Stimulated activated CD4-positive, alpha-beta T cell treated with anti-CD3 and anti-CD28 coated beads, Interleukin-15, amount 100 ng/mL, for 48 hours (primary cell): ENCODE measurements at places on chromosomes 5 and 9.

GRCh38 chr9:14911046-14911445 is 818 bp upstream of the FREM1 start:
- no peak for DNase-seq

- DNase-seq = no peak
These were observed 52.2 kb upstream of the EDIL3 start for GRCh38 chr5:84436866-84437265.

DNA sequence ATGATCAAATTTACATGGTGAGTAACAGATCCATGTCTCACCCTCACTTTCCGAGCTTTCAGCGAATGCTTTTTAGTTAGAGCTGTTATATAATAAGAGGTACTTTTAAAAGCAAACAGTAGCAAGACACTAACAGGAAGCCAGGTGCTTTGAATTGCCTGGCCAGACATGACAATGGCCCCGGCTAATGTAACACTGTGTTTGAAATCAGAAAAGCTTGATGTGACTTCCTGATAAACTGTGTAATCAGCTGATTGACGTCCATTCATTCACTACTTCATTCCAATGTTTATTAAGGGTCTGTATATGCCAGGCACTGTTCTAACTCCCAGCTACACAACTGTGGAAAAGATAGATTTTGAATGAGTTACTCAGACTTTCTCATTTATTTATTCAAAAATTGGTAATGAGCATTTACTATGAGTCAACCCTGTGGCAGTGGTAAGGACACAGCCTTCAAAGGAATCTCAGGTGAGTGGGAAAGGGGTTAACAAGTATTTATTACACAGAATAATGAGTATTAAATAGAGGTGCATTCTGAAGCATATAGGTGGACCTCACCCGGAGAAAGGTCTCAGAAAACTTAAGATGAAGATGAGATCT is 26.6 kb downstream of the DPYSL3 start:
- no peak for DNase-seq

DNA sequence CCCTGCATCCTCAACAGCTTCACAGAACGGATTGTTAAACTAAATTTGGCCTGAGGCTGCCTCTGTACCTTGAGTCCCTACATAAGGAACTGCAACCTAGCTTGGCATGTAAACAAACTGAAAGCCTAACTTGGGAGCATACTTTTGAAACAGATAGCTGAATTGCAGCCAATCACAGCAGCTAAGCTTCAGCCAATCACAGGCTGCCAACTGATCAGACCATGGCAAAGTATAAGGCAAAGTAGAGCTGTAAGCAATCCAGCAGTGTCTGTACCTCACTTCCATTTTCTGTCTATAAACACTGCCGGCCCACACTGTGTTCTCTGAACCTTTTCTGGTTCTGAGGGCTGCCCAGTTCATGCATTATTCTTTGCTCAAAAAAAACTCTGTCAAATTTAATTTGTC is 8.9 kb upstream of the ZNF483 start:
- DNase-seq = no peak

DNA sequence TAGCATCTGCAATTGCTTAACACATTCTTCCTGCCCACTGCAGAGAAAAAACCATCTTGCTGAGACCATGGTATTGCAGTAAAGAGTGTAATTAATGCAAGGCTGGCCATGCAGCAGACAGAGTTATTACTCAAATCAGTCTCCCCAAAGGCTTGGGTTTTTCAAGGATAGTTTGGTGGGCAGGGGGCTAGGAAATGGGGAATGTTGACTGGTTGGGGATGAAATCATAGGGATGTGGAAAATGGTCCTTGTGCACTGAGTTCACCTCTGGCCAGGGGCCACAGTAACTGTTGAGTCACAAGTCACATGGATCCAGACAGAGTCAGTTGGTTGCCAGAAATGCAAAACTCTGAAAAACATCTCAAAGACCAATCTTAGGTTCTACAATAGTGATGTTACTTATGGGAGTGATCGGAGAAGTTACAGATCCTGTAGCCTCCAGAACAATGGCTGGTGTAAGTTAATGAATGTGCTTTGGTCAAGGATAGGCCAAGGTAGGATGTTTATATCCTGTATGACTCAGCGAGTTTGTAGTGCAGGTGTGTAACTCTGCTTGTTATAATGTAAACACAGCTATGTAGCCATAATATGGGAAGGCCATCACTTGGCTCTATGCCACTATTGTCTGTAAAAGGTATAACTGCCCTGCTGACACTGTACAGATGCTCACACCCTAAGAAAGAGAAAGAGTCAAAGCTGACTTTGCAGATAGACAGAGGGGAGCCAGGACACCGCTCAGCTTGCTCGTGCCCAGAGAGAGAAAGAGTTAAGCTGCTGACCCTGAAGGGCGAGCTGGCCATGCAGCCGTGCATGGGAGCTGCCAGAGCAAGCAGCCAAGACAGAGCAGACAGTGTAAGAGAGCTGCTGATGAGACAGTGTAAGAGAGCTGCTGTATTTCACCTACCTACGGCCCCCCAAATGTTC is 27.2 kb downstream of the C9orf152 start:
- DNase-seq = no peak

GRCh38 chr9:71646131-71646530 is 122.2 kb downstream of the CEMIP2 start:
- no peak for DNase-seq

DNA sequence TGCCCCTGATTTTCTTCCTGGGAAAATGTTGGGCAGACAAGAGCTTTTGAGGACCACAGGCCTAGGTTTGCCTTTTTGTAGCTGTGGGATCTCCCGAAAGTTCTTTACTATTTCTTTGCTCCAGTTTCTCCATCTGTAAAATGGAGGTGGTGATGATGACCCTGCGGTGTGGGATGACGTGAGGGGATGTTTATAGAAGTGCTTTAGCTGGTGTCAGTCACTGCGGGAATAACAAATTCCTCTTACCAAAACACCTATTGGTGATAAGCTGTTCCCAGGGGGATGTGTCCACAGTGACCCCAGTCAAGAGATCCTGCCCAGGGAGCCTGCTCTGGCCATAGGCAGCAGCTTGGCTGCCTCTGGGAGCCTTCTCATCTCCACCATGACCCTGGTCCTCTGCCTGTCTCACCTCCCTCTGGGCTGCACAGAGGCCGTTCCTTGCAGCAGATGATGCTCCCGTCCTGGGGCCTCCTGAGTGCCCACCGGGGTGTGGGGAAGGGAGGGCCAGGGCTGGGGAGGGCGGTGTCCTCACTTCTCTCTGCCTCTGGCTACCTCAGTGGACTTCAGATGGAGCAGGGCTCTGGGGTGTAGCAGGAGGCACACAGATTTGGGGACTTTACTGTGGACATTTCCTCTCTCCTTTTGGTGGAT is 77.2 kb downstream of the COL15A1 start:
- no peak for DNase-seq

DNA sequence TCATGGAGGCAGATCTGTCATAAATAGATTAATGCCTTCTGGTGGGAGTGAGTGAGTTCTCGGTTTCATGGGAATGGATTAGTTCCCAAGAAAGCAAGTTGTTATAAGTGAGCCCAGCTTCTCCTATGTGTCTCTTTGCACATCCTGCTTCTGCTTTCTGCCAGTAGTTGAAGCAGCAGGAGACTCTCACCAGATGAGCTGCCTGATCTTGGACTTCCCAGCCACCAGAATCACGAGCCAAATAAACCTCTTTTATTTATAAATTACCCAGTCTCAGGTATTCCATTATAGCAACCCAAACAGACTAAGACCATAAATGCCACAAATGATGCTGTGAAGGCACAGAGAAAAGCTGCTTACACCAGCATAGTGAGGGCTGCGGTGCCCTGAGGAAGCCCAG is 28.9 kb downstream of the BHMT start:
- DNase-seq = no peak

- no peak for DNase-seq
These were observed 317.1 kb downstream of the MAT2B start for GRCh38 chr5:163822548-163822947.

DNA sequence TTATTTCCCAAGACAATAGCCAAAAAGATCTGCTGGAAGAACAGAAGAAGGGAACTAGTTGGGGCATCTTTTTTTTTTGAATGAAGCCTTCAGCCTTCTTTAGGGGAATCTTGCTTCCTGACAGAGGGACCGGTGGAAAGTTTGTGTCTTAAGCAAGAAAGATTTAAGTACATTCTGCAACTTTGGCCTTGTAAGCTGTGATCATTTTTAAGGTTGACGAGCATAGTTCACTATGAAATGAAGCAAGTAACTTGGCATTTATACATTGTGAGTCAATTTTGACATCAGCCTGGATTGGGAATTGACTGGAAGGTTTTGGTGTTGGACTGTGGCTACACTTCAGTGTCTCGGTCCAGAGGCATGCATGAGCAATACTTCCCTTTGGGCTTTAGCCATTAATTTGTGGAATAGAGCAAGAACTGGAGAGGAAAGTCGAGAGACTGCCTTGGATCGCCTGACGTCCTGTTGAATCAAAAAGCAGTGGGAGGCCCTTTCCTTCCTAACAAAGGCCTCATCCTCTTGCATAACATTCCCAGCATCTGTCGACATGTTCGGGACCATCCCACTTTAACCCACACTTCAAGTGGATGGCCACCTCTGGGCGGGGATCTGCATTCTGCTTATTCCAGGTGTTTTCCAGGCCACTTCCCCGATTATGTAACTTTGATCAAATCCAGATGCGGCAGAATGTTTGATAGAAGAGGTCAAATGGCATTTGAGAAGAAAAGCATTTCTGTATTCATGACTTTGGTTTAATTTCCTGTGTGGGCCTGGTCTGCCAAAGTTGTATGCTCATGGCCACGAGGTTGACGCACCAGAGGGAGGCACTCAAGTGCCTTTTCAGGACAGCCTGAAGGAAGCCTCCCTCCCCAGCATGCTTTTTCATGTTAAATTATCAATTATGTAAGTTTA is 12.5 kb downstream of the ABL1 start:
- DNase-seq = no peak

DNA sequence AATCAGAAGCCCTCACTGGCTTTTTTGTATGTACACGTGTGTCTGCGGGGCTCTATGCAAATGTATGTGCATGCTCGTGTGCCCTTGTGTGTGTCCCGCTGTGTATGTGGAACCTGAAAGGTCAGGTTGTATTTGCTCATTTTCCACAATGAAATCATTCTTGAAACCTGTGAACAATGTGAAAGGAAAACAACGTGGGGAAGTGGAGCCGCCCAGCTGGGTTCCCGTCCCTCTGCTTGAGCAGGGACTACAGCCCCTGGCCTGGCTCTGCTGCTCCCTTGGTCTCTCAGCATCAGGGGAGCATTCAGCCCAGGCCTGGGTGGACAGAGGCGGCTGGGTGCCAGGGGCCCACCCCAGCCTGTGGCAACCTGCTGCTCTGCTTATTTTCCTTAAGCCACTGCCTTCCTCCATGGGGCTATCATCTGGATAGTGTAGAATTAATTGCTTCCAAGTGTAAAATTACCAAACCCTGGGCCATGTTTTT is 3.0 kb downstream of the ECSCR start:
- no peak for DNase-seq

DNA sequence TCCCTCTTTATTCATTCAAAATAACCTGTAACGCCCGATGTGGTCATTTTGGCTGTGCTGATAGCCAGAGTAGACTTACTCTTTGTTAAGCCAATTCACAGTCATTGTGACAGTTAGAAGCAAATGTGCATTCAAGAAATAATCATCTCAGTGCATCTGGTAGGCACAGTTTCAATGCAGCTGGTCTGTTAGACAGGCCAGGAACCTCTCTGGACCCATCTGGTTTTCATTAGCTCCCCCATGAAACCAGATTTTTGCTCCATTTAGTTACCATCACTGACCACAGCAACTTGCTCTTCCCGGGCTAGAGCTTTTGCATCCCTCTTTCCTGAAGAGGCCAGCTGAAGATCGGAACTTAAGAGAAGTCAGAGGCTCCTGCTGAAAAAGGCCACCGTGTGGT is 284.2 kb downstream of the NSG2 start:
- DNase-seq = no peak

DNA sequence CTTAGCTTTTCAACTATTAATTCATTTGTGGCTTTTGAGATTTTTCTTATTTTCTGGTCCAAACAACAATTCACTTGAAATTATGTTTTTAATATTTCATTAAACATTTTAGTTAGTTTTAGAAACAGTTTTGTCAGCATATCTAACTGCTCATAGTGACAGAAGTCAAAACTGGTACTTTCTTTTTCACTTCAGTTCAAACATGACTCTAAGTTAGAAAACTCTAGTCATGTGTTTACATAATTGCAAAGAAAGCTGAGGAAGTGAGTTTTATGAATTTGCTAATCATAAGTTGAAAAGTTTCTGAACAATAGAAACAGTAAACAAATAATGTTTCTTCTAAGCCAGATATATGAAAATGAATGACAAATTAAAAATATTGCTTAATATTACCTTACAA is 1931.0 kb downstream of the EFNA5 start:
- no peak for DNase-seq

GRCh38 chr9:7370988-7371387 is 428.6 kb downstream of the DMAC1 start:
- no peak for DNase-seq

DNA sequence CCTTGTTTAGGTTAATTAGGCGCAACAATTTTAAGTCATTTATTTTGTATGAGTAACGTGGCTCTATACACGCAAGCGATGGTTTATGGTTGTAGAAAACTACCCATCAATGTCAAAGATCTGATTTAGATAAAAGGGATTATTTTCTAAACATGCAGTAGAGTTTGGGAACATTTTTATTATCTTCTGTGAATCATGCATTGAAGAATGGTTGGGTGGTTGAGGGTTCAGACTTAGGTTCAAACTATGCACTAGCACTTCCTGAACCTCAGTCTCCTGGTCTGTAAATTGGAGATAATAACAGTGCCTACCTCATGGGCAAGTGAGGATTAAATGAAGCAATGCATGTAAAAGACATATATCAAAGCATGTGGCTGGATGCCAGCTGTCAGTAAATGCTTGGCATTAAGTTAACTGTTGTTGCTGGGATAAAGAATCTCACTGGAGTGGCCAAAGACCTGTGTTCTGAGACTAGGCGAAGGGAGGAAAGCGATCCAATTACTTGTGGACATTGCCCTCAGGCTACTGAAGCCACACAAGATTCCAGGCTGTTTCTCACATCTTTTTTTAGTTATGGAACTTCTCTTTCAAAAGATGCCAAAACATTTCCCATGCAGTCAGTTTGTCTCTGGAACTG is 1.1 kb upstream of the OTULINL start:
- DNase-seq = no peak

- DNase-seq = no peak
These were observed 6.6 kb downstream of the OTULINL start for GRCh38 chr5:14588145-14588544.
